Psoas muscle (tissue), 8 donors: ENCODE measurements at places on chromosomes 7 and 10. TPM values are rescaled to one million over a fixed set of nuclear protein-coding genes. Genes with fewer than 3 reads are reported as not detected.

DNA sequence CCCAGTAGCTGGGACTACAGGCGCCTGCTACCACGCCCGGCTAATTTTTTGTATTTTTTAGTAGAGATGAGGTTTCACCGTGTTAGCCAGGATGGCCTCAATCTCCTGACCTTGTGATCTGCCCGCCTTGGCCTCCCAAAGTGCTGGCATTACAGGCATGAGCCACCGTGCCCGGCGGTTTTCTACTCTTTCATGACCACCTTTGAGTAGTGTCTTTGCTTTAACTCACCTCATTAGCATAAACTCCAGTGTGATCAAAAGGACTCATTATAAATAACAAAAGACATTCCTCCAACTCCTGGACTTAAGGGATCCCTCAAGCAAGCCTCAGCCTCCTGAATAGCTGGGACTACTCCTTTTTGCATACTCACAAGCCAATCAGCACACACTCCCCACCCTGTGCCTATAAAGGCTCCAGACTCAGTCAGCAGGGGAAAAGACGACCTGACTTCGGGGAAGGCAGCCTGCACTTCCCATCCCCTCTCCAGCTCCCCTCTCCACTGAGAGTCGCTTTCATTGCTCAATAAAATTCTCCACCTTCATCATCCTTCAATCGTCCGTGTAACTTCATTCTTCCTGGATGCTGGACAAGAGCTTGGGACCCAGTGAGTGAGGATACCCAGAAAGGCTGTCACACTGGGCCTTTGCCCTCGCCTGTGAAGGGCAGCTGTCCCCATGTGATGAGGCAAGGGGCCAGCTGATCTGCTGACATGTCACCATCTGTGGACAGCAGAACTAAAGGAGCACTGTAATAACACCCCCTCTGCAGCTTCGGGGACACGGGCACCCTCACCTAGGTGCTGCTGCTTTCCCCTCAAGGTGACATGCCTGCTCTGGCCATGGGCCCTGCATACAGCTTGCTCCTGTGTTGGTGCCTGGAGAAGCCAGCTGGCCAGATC lies 35.0 kb upstream of the EIF4H start:
- no peak for DNase-seq

- DNase-seq = no peak
These were observed 1613.0 kb upstream of the LRRTM3 start for GRCh38 chr10:65312876-65313275.

DNA sequence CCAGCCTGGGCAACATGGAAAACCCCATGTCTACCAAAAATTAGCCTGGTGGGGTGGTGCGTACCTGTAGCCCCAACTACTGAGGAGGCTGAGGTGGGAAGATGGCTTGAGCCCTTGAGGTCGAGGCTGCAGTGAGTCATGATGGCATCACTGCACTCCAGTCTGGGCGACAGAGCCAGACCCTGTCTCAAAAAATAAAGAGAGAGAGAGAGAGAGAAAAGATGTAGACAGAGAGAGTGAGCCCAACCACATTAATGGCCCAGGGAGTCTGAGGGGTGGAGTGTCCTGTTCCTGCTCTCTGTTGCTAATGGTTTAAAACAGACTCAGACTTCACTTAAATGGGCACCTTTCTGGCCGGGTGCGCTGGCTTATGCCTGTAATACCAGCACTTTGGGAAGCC lies 455.7 kb upstream of the GALNT17 start:
- DNase-seq = no peak

DNA sequence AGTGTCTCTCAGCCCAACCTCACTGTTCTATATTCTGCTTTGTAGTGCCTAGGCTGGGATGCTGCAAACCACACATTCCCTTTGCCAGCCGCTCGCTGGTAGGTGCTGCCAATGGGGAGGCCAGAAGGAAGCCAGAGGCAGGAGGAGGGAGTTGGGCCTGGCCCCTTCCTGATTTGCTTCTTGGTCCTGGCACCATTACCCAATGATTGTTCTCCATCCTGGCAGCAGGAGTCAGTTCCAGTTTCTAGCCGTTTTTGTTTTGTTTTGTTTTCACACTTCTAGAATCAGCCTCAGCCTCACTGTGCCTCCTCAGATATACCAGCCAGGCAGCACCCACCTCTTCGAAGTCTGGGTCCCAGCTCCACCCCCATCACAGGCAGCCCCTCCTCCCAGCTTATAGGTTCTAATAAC lies 27.4 kb upstream of the LOXL4 start:
- no peak for DNase-seq

DNA sequence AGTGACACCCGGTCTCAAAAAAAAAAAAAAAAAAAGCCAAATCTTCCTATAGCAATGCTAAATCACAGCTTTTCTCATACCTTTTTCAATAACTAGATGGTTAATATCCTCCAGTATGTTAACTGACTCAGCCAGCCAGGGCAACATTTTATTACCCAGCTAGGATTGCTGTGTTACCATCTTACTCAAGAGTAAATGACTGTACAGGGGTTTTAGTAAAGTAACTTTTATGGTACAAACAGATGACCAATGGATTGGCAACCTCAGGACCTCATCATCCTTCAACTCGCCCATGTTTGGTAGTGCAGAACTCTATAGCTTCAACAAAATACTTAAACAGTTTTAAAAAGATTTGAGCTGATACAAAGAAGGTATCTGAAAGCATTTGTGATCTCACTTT lies 59.5 kb downstream of the HBP1 start:
- no peak for DNase-seq

GRCh38 chr10:75544386-75544785 lies 113.0 kb downstream of the LRMDA start:
- DNase-seq = no peak

DNA sequence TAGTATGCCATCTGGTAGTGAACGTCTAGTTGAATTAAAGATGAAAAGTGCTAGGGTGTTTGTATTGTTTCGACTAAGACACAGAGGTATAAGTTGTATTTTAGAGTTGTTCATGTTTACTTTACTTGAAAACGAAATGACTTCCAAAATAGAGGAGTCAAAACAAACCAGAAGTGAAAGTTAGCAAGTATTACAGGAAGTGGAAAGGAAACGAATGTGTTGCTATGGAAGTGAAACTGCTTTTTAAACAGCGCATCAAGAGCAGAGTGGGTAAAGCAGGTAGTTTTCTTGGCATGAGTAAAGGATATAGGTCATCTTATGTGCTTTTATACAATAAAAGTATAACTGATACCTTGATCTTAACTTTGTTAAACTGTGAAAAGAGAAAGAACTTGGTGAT lies 20.0 kb upstream of the GALNTL5 start:
- no peak for DNase-seq

- no peak for DNase-seq
These were observed 79.4 kb downstream of the ITGB1 start for GRCh38 chr10:32878646-32879045.

- peak; percentile 22 for DNase-seq
These were observed 553.0 kb downstream of the KCNMA1 start for GRCh38 chr10:77084431-77085144.

GRCh38 chr10:1419796-1420610 lies 317.3 kb downstream of the ADARB2 start:
- DNase-seq = no peak

GRCh38 chr7:96233528-96234154 lies 88.3 kb downstream of the SLC25A13 start:
- DNase-seq = no peak

GRCh38 chr10:128180843-128181242 lies 54.6 kb upstream of the MKI67 start:
- no peak for DNase-seq

GRCh38 chr7:117665368-117665767 lies 185.5 kb downstream of the CFTR start:
- DNase-seq = no peak

DNA sequence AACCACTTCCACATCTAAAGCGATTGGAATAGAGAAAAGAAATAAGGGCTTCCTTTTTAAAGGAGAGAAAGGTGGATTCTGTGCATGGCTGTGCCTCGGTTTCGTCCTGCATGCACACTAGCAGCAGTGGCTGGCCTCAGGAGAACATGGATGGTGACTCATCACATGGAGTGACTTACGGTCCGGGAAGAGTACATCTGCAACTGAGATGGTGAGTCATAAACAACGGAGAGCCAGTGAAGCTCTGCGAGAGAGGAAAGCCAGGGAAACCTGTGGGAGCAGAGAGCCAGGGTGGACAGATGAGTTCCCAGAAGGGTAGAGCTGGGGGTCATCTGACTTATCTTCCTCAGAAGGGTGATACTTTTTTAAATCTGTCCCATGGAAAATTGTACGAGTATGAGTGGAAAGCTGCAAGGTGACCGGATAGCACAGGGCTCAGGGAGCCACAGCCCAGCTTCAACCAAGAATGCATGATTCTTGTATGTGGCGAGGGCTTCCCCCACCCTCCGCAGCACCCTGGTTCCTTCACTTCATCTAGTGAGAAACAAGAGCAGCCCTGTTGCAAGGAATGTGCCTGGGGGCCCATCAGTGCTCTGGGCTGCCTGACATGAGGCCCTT lies 259.1 kb downstream of the KLF6 start:
- peak; percentile 62 for DNase-seq

DNA sequence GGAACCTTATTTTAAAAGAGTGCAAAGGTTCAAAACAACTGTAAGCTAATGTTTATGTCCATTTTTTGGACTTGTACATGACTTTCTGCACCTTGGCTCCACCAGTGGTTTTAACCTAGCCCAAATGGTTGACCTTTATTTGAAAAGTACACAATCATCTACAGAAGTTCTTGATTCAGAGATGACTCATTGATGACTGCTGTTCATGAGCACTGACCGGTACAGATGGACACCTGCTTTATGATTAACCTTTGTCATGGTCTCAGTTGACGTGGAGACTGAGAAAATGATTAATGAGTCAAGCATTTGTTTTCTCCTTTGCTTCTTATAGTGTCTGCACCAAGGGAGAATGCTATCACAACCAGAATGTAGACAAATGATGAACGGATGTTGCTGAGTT lies 55.7 kb upstream of the PTER start:
- no peak for DNase-seq

Gene MGMT
- total RNA-seq = 13.3 TPM

Gene AOAH
- 0.83 TPM for total RNA-seq

Gene LIPK
- total RNA-seq = not detected

Gene RPEL1
- not detected for total RNA-seq

Gene VPS37D
- 1.1 TPM for total RNA-seq

Gene IQUB
- 0.50 TPM for total RNA-seq

Gene AMPH
- total RNA-seq = 2.9 TPM

Gene AOC1
- not detected for total RNA-seq
